ENCODE measurements at places on chromosomes 4 and X. TPM values are rescaled to one million over a fixed set of nuclear protein-coding genes. Genes with fewer than 3 reads are reported as not detected.

The CFAP299 gene
- not detected for polyA plus RNA-seq

The LIMCH1 gene
- 40.5 TPM for polyA plus RNA-seq

The SPANXB1 gene
- not detected for polyA plus RNA-seq

The DRP2 gene
- polyA plus RNA-seq: 0.18 TPM

The CYLC1 gene
- not detected for polyA plus RNA-seq

The PRRG1 gene
- polyA plus RNA-seq: 2.5 TPM

The TBC1D8B gene
- polyA plus RNA-seq: 4.0 TPM

The SSX4B gene
- polyA plus RNA-seq: not detected

The UFSP2 gene
- 46.5 TPM for polyA plus RNA-seq

The ABHD18 gene
- 4.1 TPM for polyA plus RNA-seq

The LEF1 gene
- 0.15 TPM for polyA plus RNA-seq

The SYNPO2 gene
- 85.9 TPM for polyA plus RNA-seq

The RIPPLY1 gene
- not detected for polyA plus RNA-seq

The CNKSR2 gene
- not detected for polyA plus RNA-seq

The MAGEA10 gene
- not detected for polyA plus RNA-seq

The FRG2 gene
- not detected for polyA plus RNA-seq

The NAP1L5 gene
- 9.4 TPM for polyA plus RNA-seq

The MAGEA1 gene
- polyA plus RNA-seq: not detected

The IGSF1 gene
- not detected for polyA plus RNA-seq

The PRDM5 gene
- polyA plus RNA-seq: 4.6 TPM

The CRMP1 gene
- not detected for polyA plus RNA-seq

Data from aorta (tissue), 5 donors.